ENCODE measurements at places on chromosomes 7 and 10. TPM values are rescaled to one million over a fixed set of nuclear protein-coding genes. Genes with fewer than 3 reads are reported as not detected.

Gene PDE1C
- total RNA-seq = 187 TPM

Gene ASB13
- total RNA-seq = 8.4 TPM

Gene TUBB8
- not detected for total RNA-seq

Gene OR9A2
- total RNA-seq = not detected

Gene BHLHA15
- total RNA-seq = not detected

Gene AKR1D1
- total RNA-seq = not detected

Gene USP6NL
- total RNA-seq = 8.3 TPM

Gene SPDYE18
- total RNA-seq = not detected

Gene GHRHR
- total RNA-seq = not detected

Gene MCM10
- not detected for total RNA-seq

Gene ANK3
- total RNA-seq = 658 TPM

Gene ADCY1
- total RNA-seq = 0.72 TPM

Gene CAMK2B
- total RNA-seq = 6.4 TPM

Gene FAM25G
- total RNA-seq = not detected

Gene NUTM2B
- total RNA-seq = 0.09 TPM

Gene COL1A2
- total RNA-seq = 32,213 TPM

Gene CALML5
- total RNA-seq = not detected

Gene OGDHL
- total RNA-seq = under 0.01 TPM

Gene RNF148
- total RNA-seq = 0.63 TPM

Gene CALCR
- not detected for total RNA-seq

Gene C7orf33
- total RNA-seq = not detected

Gene SFRP5
- total RNA-seq = not detected

Gene HMX2
- not detected for total RNA-seq

Gene LAMB1
- 332 TPM for total RNA-seq

Gene MOGAT3
- not detected for total RNA-seq

Gene DNAJC12
- 1.1 TPM for total RNA-seq

Gene SKIDA1
- 0.90 TPM for total RNA-seq

Gene PLXNA4
- 3.0 TPM for total RNA-seq

Data from fibroblast of the aortic adventitia (primary cell).